ENCODE measurements at places on chromosomes 12 and 14. TPM values are rescaled to one million over a fixed set of nuclear protein-coding genes. Genes with fewer than 3 reads are reported as not detected.

The RASAL1 gene
- 0.09 TPM for total RNA-seq

The IRAK3 gene
- 0.93 TPM for total RNA-seq

The GRIN2B gene
- total RNA-seq: not detected

The IGF1 gene
- 0.75 TPM for total RNA-seq

The PPP1R36 gene
- total RNA-seq: 0.16 TPM

The DEPDC4 gene
- total RNA-seq: 2.1 TPM

The C12orf60 gene
- 1.5 TPM for total RNA-seq

The MIP gene
- total RNA-seq: not detected

The GCN1 gene
- total RNA-seq: 121 TPM

The VDR gene
- total RNA-seq: 41.6 TPM

The P2RX2 gene
- not detected for total RNA-seq

The BCL11B gene
- total RNA-seq: 79.6 TPM

The PROX2 gene
- not detected for total RNA-seq

The PZP gene
- total RNA-seq: not detected

The ANO2 gene
- not detected for total RNA-seq

The PIWIL1 gene
- 0.27 TPM for total RNA-seq

The SERPINA10 gene
- not detected for total RNA-seq

The RNASE2 gene
- not detected for total RNA-seq

The RACGAP1 gene
- total RNA-seq: 144 TPM

The GPR135 gene
- 1.9 TPM for total RNA-seq

Measured in T-helper 2 cell treated with Interferon-gamma antibody and Interleukin-4, amounts not matched to agents 100 ng/mL and 5 ng/mL, for 36 hours (primary cell).